A172 (cell line): ENCODE measurements at places on chromosomes 12 and 14. TPM values are rescaled to one million over a fixed set of nuclear protein-coding genes. Genes with fewer than 3 reads are reported as not detected.

DNA sequence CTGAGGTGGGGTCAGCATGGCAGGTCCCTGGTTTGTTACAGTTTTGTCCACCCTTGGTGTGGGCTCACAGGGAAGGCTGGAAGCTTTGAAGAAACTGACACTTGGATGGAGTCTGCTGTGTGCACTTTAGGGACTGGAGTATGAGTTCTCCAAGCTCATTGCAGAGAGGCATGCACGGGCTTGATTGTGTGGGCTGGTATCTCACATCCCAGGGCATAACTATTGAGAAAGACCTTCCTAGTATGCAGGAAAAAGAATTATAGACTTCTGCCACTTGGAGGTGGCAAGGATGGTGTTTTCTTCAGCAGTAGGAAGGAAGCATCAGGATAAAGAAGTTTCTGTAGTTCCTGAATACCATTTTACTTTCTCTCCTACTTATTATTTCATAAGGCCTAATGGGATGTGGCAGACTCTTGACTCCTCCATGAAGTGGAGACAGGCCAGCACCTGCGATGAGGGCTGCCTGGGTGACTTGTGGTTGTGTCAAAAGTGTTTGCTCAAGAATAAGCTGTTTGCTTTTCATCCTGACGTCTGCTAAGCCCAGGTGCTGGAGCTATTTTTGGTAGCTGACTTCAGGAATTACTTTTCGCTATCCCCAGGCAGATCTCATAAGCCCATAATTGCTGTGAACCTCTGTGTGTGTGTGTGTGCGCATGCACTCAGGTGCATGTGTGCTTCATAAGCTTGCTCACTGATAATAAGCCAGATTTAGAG is 125.8 kb downstream of the KTN1 start:
- DNase-seq = no peak

GRCh38 chr14:51298895-51299294 is 58.8 kb downstream of the TMX1 start:
- no peak for DNase-seq

DNA sequence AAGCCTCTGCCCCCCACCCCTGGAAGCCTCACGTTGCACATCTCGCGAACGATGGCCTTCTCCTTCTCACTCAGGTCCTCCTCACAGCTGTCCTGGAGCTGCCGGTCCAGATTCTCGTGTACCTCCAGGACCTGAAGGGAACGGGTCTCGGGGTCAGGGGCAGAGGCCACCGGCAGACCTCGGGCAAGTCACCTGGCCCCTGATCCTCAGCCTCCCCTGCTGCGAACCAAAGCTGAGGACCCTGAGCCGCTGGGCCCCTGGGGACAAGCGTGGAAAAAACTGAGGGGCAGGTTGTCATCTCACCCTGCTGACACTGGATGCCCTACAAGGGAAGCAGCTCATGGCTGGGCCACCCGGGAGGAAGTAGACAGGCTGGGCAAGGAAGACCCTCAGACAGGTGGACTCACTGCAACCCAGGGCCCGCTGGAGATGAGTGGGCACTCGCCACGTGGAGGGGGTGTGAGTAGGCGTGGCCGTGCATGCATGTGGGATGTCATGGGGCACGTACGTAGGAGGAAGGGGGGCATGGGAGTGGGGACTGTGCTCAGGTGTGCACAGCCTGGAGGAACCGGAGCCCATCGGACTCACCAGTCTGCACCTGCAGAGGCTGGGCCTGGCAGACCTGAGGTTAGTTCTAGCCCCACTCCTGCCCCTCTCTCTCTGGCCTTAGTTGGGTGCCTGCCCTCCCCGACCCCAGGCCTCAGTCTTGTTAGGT is 35.1 kb downstream of the CCNK start:
- no peak for DNase-seq

- no peak for DNase-seq
Observed at GRCh38 chr12:22121224-22121623, 75.2 kb downstream of the CMAS start.

GRCh38 chr12:57250956-57251355 is at the start of gene STAC3:
Gene STAC3 (minus strand): TSS chr12:57251187. CDS start chr12:57249636, 1,551 bp downstream.
- DNase-seq = no peak

- peak; percentile 12 for DNase-seq
Observed at GRCh38 chr12:96770219-96771102, 136.6 kb upstream of the NEDD1 start.

GRCh38 chr14:55712491-55712890 is 132.5 kb downstream of the KTN1 start:
- no peak for DNase-seq

DNA sequence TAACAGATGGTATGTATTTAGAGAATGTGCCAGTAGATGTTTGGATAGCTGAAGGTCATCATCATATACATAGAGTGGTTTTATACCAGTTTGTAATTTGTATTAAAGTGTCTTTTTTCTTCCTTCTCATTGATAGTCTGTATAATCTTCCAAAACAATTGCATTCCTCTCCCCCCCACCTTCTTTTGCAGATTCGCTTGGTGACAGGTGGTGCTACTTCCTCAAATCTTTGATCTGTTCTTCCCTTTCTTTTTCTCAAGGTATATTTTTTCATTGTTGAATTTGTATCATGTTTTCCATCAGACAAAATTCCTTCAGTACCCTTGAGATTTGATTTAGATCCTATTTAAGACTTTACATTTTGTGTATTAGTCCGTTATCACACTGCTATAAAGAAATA is 15.0 kb downstream of the TBC1D15 start:
- no peak for DNase-seq

DNA sequence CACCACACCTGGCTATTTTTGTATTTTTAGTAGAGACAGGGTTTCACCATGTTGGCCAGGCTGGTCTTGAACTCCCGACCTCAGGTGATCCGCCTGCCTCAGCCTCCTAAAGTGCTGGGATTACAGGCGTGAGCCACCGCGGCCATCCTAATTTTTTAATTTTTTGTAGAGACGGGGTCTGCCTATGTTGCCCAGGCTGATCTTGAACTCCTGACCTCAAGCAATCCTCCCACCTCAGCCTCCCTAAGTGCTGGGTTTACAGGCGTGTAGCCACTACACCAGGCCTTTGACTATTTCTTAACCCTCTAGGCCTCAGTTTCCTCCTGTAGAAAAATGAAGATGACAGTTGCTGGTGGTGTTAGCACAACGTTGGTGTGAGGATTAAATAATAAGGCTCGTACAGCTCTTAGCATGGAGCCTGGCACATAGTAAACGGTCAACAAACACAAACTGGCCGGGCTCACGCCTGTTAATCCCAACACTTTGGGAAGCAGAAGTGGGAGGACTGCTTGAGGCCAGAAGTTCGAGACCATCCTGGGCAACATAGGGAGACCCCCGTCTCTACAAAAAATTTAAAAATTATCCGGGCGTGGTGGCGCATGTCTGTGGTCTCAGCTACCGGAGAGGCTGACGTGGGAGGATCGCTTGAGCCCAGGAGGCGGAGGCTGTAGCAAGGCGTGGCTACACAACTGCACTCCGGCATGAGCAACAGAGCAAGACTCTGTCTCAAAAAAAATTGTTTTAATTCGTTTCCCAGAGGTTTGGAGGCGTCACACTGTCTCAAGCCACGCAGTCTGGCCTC is 979 bp downstream of the DDX54 start:
- DNase-seq = no peak

DNA sequence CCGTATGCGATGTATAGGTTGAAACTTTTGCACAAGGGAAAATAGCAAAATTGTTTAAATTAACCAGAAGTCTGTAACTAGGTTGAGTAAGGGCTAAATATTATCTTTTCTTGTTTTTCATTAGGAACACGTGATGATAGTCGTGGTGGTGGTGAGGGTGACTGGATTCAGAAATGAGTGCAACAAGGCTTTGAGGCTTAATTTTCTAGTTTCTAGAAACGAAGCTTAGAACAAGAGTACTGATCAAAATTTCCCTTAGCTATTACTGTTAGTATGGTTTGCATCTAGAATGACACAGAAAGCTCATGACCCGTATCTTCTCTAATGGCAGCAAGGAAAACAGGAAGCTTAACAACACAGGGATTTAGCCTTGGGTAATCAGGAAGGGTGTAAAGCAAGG is 7.0 kb downstream of the SLIRP start:
- DNase-seq = no peak

- DNase-seq = peak; percentile 20
Observed at GRCh38 chr14:60183741-60184140, 18.5 kb upstream of the DHRS7 start.

DNA sequence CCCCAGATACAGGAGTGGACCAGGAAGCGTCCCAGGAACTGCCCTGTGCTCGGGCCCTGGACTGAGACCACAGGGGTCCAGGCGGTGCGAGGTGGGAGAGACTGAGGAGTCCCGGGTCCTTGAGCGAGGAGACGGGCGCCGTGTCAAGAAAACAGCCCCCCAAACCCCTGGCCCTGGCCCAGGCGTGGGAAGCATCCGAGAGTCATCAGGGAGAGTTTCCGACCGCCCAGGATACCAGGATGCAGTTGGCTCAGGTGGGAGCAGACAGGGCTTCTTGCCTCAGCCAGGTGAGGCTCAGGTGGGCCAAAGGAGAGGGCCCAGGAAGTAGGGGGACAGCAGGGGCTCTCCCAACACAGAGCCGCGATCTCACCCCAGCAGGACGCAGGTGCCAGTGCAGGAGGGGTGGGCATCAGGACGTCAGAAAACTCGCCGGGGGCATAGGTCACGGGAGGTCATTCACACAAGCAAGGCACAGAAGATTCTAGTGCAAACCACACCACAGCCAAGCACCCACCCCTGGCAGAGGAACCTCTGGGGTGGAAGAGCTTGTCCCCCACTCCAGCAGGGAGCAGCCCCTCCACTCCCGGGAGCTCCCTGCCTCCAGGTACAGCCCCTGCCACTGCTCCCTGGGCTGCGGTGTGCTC is 102.5 kb upstream of the EIF5 start:
- DNase-seq = no peak

DNA sequence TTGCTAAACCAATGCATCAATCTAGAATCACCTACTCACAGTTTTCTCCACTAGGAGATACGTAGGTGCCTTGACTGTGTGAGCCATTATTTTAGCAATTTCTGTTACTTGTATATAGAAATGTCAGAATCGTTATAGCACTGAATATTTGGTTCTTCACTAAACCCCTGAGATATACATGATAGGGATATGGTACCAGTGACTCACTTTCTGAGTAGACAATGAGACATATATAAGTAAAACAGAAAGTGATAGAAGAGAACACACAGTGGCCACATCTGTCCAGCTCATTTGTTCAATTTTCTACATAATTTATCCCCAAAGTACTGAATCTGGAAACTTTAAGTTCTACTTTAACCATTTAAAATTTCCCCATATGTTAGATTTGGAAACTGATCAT is 1505.5 kb upstream of the TMEM132C start:
- DNase-seq = no peak

- DNase-seq = no peak
Observed at GRCh38 chr14:38297681-38298080, 41.8 kb upstream of the CLEC14A start.

DNA sequence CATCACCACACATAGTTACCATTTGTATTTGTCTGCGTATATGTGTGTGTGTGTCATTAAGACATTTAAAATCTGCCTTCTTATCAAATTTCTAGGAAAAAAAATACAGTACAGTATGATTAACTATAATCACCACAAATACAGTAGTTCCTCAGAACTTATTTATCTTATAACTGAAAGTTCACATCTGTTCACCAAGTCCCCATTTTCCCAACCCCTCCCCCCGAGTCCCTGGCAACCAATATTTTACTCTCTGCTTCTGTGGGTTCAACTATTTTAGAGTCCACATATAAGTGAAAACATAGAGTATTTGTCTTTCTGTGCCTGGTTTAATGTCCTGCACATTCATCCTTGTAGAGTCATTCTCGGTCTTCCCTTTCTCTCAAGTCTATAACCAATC is 12.3 kb downstream of the CAPS2 start:
- DNase-seq = no peak

GRCh38 chr12:122927756-122928403 is 32.0 kb upstream of the VPS37B start:
- no peak for DNase-seq

The GSG1 gene
- 1.6 and 2.6 TPM in 2 replicates for total RNA-seq

The REM2 gene
- not detected in 2 replicates for total RNA-seq

The OXA1L gene
- total RNA-seq = 44.4 and 46.2 TPM in 2 replicates

The MBIP gene
- 8.6 and 13.4 TPM in 2 replicates for total RNA-seq

The TIMELESS gene
- total RNA-seq = 13.8 and 18.3 TPM in 2 replicates

The MAP3K9 gene
- 2.1 and 2.9 TPM in 2 replicates for total RNA-seq

The BATF gene
- total RNA-seq = not detected in 2 replicates

The PYGL gene
- 52.9 and 61.2 TPM in 2 replicates for total RNA-seq

The C12orf50 gene
- total RNA-seq = not detected in 2 replicates
